ENCODE measurements at places on chromosomes 3 and 15.
A peak's percentile ranks its signal among the peaks of the same experiment; 100 is the strongest.

DNA sequence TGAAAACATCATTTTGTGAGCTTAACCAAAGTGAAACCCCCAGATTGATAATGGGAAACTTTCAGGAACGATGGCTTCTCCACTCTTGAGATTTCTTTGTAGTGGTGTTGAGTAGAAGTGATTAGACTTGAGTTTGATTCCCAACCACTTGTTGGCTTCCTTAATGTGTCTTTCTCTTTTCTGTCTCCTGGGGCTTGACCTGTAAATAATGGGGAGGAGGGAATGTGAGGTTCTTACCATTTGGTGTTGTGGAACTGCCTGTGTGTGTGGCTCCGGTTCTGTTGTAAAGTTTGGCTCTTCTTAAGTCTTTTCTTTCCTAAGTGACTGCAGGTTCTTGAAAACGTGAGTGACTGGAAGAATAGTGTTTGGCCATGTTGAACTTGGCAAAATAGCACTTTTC, 2.7 kb downstream of the CDV3 start:
- DNase-seq, result no peak

GRCh38 chr15:69351333-69351732, 52.6 kb downstream of the PAQR5 start:
- DNase-seq, result no peak

DNA sequence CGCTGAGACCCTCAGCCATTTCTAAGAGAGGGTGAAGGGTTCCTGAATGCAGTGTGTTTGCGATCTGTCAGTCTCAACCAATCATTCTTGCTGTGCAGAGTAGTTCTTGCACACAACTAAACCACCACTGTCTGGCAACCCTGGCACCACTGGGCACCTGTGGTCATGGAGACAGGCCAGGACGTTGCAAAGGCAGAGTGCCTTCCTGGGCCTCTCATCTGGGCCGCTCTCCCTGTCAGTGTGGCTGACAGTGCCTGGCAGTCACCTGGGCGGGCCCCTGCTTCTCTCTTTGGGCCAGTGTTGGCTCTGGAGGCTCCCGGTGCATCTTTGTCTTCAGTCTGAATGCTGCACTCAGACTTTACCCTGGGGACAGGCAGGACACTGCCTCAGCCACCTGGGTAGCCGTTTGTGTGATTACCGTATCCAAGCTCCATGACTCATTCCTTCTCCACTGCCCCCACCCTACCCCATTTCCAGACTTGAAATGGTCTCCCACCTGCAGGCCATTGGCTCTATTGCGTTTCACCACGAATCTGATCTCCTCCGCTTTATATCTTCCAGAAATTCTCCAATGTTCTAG, 104.6 kb upstream of the KLF13 start:
- DNase-seq, result no peak

GRCh38 chr15:81182031-81182755, 14.5 kb upstream of the IL16 start:
- DNase-seq, result no peak

GRCh38 chr3:54309601-54310000, 187.2 kb downstream of the CACNA2D3 start:
- DNase-seq, result no peak

DNA sequence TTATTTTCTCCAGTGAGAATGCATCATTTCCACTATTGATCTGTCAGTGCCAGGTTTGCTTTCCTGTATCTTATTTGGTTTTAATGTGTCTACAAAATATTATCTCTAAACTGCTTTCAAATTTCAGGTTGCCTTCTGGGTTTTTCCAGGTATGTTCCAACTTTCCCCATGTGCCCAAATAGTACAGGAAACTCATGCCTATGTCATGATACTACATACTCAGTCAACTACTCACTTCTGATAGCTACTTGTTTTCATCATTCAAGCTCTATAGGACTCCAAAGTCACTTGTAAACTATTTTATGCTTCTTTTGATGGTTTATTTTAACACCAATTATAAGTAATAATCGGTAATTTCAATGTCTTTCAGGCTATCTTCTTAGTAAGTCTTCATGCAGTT, 134.8 kb upstream of the TTC14 start:
- DNase-seq, result no peak

DNA sequence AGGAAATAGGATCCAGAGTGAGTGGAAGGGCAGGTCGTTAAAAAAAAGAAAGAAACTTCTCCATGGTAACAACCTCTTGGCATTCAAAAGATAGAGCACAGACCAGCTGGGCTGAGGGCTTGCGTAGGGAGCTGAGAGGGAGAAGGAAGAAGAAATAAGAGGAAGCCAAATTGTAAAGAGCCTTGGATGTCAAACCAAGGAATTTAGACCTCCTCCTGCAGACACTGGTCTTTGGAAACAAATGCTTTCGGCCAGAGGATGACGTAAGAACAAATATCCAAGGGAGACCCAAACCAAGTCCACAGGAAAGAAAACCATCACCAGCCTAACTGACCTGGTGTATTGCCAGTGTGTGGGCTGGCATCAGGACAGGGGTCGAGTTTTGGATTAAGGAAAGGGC, 155.2 kb downstream of the UACA start:
- DNase-seq, result no peak

DNA sequence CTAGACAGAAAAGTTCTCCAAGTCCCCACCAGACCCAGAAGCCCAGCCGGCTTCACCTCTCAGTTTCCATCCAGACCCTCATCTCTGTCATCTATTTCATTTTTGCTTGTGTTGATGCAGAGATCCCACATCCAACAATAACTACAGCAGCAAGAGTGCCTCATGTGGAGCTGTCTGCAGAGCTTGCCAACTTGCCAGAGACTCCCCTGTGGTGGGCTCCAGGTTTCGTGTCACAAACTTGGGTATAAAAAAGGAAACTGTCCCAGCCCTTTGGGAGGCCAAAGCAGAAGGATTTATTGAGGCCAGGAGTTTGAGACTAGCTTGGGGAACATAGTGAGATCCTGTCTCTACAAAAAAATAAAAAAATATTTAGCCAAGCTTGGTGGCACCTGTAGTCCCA, 182.4 kb upstream of the ATP10A start:
- DNase-seq, result no peak

DNA sequence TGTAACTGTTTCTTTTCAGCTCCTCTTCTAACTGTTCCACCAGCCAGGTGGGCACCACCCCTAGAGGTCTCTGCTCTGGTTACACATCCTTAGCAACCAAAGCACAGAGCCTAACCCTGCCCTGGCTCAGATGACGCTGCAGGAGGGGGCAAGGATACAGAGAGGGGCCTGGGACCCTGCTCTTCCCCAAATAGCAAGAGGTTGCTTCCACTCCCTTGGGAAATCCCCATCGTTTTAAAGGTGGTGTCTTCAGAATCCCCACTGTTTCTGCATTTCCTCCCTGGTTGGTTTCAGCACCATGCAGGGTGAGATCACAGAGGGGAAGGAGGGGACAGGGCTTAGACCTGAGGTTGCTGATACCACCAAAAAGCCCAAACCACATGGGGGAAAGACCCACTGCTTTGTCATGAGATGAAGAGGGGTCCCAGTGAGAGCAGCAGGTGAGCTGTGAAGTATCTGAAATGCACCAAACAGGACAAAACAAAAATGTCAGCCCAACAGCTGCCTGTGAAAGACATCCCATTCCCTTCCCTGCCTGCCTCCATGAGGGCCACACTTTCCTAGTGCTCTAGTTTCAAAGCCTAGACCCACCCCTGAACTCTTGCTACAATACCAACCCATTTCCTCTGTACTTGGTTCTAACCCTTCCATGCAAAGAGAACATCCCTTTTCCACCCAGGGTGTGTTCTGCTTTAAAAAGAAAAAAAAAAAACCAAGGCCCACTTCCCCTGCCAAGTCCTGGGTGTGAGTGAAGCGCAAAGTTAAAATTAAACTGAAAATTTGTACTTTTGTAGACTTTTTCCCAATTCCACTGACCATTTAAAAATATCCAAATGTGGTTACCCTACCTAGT, 29.0 kb downstream of the ANP32A start:
- DNase-seq, result peak; percentile 34

- no peak for DNase-seq
Observed at GRCh38 chr15:26179906-26180305, 316.8 kb upstream of the ATP10A start.

GRCh38 chr3:171653701-171654100, 156.6 kb downstream of the PLD1 start:
- DNase-seq, result no peak

DNA sequence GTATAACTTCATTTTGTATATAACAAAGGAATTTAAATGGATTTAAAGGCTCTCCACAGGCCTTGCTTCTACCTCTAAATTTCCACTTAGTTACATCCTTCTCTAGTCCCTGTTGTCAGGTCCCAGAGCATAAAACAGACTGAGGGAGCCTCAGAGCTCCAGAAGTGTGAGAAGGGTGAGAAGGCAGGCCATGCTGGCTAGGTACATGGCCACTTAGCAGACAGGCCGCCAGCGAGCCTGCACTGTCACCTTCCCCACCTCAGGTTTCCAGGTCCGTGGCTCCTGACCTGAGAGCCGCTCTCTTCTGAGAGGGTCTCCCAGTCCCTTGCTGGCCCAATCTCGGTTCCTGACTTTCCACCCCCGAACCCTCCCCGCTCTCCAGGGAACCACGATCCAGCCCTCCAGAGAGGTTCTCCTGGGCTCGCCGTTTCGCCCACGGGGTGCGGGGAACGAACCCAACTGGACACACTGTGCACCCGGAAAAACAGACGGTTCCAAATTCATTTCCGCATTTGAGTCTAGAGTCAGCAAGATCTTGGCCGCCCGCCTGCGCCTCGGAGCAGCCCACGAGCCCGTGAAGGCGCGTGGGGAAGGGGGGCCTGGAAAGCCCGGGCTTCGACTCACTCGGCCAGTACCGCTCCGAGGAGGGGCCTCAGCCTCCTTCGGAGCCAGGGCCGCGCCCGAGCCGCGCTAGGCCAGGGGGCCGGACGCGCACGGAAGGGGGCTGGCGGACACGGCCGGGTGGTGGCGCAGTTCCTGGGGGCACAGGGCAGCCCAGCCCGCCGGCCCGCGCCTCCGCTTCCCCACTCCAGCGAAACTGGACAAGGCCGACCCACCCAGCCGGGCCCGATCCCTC, 16.7 kb upstream of the SOX2 start:
- DNase-seq, result no peak

GRCh38 chr15:39313881-39314280, 267.0 kb upstream of the THBS1 start:
- DNase-seq, result no peak

DNA sequence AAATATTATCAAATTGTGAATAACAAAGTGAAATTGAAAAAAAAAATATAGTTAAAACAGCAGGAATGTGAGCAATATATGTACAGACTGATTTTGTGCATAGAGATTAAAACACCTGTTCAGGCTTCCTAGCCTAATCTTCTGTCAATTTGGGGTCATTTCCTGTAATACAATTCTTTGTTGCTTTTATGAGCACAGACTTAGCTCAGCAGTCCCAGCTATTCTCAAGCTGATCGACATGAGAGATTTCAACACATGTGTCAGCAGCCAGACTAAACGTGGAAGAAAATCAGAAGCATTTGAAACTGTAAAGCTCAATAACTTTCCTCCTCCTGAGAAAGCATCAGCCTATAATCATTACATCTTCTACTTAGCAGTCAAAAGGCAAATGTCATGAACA, 1.6 kb upstream of the FHIT start:
- DNase-seq, result no peak

- DNase-seq, result no peak
Observed at GRCh38 chr3:194330579-194330978, 20.5 kb downstream of the CPN2 start.

- no peak for DNase-seq
Observed at GRCh38 chr15:78018946-78019644, 58.4 kb downstream of the TBC1D2B start.

- DNase-seq, result no peak
Observed at GRCh38 chr3:98717584-98717983, 45.6 kb upstream of the ST3GAL6 start.

- no peak for DNase-seq
Observed at GRCh38 chr3:28745916-28746617, 397.4 kb upstream of the AZI2 start.

DNA sequence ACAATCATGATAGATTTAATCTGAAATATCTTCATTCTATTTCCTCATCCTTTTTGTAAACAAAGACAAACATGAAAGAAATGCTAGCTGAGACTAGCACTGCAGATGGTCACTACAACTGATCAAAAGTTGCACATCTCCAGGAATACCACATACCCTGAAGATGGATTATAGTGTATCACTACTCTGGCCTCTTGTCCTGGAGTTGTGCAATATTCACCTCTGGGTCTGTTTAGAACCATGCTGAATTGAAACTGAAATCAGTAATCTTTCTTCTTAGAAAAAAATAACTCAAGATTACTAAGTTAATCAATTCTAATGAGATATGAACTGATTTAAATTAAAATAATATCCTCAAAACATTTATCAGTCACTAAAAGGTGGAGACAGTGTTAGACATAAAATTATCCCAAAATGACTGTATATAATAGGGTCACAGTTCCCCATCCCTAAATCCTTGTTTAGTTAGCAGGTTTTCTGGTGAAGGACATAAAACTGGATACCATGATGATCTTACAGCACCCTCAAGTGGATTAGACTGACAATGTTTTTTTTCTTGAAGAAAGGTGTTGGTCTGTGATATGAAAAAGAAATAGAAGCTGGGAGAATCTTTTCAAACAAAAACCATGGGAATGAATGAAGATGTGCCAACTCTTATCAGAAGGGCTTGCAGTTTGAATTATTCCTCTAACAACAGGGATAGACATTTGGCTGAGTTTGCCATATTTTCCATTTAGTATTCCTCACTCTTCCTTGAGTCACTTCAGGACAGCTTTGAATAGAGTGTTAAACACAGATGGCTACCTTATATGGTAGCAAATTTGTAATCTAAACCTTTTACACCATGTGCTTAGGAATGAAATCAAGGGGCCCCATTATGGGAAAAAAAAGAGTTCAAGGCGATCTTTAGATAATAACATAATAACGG, 7.1 kb upstream of the TTC14 start:
- DNase-seq, result no peak

DNA sequence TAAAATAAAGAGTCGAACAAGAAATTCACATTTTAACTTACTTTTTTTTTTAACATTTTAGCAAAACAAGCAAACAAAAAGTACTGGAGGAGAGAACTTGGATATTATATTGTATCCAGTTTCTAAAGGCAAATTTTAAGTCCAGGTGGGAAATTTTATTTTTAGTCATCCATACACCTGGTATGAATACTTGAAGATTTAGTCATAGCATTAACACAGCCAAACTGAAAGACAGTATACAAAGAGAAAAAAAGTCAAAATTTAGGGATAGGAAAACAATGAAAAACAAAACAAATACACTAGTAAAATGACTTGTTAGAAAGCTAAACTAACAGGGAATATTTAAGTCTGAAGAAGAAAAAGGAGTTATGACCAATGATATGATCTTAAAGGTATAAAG, 69.1 kb downstream of the PROS1 start:
- no peak for DNase-seq

Measured in activated CD8-positive, alpha-beta memory T cell treated with anti-CD3 and anti-CD28 coated beads for 1 hour (primary cell).